OCI-LY7 (cell line): ENCODE measurements at places on chromosomes 3 and 15. TPM values are rescaled to one million over a fixed set of nuclear protein-coding genes. Genes with fewer than 3 reads are reported as not detected.

Gene KBTBD13
- total RNA-seq: not detected in 2 replicates

Gene SH2D7
- not detected in 2 replicates for total RNA-seq

Gene ZBBX
- not detected in 2 replicates for total RNA-seq

Gene TGM4
- total RNA-seq: not detected in 2 replicates

Gene CLDN16
- total RNA-seq: not detected in 2 replicates

GRCh38 chr3:22156868-22157267 is 405.9 kb upstream of the ZNF385D start:
- DNase-seq: no peak

DNA sequence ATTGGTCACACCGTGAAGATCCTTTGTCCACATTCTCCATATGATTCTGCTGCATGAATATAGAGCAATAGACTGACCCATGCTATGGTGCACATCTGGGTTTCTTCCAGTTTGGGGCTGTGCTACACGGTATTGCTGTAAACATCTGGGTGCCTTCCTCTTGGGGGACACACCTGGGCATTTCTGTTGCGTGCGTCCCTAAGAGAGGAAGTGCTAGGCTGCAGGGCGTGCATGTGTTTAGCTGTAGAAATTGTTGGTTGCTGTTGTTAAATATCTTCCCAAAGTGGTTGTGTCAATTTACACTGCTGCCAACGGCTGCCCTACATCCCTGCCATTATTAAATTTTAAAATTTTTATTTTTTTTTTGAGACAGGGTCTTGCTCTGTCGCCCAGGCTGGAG is 52.4 kb downstream of the NUP210 start:
- DNase-seq: no peak

DNA sequence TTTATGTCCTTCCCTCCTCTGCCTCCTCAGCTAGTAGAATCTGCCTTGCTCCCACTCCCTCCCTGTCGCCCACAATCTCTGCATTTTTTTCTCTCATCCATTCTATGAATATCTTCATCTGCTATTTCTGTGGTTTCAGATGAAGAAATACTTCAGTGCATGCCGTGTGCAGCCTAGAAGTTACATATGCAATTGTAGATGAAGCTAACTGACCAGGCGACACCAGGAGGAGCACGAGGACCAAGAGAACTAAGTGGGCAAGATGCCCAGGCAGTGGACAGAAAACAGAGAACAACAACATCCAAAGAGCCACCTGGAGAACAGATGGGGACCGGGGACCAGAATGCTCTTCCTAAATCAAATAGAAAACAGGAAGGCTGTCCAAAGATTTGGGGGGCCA is 121.4 kb upstream of the ATP11B start:
- DNase-seq: no peak

DNA sequence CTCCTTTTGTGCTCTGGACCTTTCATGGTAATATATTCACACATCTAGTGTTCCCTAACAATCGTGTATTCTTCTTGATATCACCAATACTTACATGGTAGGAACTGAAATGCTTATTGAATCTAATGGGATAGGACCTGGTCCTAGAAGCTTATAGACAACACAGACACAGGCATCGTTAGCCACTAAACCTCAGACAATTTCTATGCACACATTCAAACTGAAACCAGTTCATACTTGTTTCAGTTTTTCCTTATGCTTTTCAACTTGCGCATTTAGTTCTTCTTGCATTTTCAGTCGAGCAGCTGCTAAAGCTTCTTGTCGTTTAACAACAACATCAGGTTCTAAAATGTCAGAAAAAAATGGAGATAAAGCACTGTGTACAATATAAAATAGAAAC is 2.3 kb downstream of the SELENOS start:
- DNase-seq: no peak

GRCh38 chr15:85639752-85640381 is 154.9 kb downstream of the KLHL25 start:
- DNase-seq: no peak

DNA sequence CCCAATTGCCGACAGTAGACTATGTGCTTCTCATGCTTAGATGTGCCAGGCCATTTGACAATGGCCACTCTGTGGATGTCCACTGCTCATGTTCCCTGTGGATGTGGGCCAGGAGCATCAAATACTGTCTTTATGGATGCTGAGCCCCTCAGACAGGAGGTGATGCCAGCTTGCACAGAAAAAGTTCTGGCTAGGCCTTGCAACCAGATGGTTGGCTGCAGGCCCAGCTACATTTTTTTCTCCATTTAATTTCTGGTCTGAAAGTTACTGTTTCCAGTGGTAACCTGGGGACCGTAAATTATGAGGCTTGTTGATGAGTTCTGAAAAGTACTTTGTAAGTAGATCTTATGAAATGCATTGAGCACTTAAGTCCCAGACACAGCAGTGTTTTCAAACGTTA is 228.5 kb downstream of the CHL1 start:
- no peak for DNase-seq

GRCh38 chr15:60130398-60130797 is 126.3 kb downstream of the FOXB1 start:
- no peak for DNase-seq

- no peak for DNase-seq
Observed at GRCh38 chr3:110938629-110939028, 133.0 kb upstream of the NECTIN3 start.

DNA sequence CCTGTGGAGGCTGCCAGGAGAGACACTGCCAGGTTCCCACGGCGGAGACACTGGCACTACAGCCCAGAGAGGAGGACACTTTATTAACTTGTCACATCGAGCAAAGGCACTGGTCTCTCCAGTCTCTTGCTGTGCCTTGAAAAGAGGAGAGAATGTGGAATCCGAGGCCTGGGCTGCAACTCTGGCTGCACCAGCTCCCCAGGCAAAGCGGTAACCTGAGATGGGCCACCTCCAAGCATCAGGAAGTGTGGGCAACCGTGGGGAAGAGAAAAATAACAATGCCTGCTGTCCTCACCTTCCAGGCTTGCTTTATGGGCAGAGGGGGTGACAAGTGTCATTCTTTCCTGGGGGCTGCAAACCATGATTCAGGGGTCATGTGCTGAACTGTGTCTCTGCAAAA is 91.6 kb upstream of the RGMA start:
- no peak for DNase-seq

DNA sequence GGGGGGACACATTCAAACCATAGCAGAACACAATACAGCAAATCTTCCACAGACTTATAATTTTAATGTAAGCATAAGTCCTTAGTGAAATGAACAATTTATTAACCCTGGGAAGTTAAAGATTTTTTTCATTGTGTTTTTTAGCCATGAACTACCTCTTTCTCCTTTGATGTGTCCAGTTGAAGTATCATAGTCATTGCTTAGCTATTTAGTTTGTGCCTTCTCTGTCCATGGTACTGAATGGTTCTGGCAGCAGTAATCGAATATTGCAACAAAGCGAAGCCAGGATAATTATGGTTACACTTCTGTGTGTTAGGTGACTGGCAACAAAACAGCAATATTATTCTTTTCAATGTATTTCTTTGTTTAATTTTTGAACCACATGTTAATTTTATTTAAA is 403.0 kb upstream of the ONECUT1 start:
- peak; percentile 3 for DNase-seq

DNA sequence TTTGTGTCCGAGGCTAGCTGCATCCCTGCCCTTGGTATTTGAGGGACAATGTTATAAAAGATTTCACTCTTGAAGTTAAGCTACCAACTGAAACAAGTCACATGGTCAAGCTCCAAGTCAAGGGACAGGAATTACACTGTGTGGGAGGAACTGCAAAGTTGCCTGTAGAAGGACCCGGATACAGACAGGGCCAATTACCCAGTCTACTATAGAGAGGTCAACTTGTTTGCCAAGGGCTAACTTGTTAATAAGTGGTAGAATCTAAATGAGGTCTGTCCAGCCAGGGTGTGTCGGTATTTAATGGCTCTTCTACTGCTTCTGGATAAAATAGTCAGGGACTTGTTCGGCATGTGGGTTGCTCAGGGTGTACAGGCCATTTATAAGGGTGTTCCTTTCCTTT is 55.7 kb downstream of the PTPRG start:
- no peak for DNase-seq

GRCh38 chr3:145812391-145812790 is 348.6 kb downstream of the PLOD2 start:
- no peak for DNase-seq

- no peak for DNase-seq
Observed at GRCh38 chr15:33344111-33344510, 33.3 kb downstream of the RYR3 start.
